Thyroid gland (tissue), 4 donors: ENCODE measurements at places on chromosomes 5 and 9.

DNA sequence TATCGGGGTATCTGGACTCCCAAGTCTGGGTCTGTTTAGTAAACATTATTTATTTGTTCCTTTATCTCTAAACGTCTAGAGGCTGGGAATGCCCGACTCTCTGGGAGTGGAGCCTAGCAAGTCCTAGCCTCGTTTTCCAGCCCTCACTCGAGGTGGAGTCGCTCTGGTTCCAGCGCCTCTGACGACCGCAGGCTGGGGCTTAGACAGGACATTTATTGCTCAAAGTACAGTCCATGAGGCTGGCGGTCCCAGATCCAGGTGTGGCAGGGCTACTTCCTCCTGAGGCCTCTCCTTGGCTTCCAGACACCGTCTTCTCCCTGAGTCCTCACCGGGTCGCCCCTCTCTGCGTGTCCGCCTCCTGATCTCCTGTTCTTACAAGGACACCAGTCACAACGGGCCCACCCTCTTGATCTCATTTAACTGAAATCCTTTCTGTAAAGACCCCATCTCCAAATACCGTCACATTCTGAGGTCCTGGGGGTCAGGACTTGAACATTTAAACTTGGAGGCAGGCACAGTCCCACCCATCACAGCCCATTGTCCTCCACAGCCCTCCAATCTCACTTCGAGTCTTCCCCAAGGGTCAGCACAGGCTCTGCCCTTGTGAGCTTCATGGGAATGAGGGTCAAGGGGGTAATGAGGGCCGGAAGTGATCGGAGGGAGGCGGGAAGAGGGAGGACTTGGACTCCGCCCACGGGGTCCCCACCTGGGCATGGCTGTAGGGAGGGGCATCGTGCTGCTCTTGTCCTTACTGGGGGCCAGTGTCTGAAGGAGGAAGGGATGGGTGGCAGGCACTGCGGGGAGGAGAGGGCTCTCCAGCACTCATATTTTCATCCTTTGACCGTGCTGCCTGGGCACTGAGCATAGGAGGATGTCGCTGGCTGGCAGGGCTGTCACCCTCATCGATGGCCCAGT is 12.2 kb upstream of the CLPTM1L start:
- H3K36me3 ChIP-seq = no peaks in the 10 kb centered on the region
- no peak for DNase-seq
- H3K4me1 ChIP-seq = no peaks in the 10 kb centered on the region
- H3K4me3 ChIP-seq = no peak overlapping the region

- no peaks in the 10 kb centered on the region for H3K36me3 ChIP-seq
- DNase-seq = peak; percentile 93
- no peak overlapping the region for H3K4me3 ChIP-seq
- peaks cover 59% of the 10 kb centered on the region for H3K4me1 ChIP-seq
Observed at GRCh38 chr5:10703676-10704075, 57.4 kb downstream of the DAP start.

DNA sequence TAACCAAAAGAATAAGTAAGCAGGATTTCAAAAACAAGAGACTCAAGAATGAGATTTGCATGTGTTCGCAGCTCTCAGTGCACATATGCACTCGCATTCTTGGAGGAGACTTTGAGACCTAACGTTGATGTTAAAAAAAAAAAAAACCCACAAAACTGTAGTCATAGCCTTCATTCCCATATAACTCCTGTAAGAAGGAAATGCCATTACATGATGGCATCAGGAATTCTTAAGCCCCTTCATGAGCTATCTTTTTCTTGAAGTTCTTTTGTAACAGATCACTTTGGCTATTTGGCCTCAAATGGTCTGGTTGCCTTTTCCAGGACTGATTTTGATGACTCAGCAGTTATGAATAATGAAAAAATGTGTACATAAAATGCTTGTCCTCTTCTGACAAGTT is 113.8 kb downstream of the ALDH1A1 start:
- no peaks in the 10 kb centered on the region for H3K27me3 ChIP-seq
- no peak overlapping the region for H3K4me3 ChIP-seq
- H3K4me1 ChIP-seq = no peaks in the 10 kb centered on the region
- no peak overlapping the region for H3K27ac ChIP-seq
- no peaks in the 10 kb centered on the region for H3K36me3 ChIP-seq
- no peak for DNase-seq

- DNase-seq = no peak
- no peak overlapping the region for H3K4me3 ChIP-seq
- no peaks in the 10 kb centered on the region for H3K36me3 ChIP-seq
- H3K27ac ChIP-seq = no peak overlapping the region
Observed at GRCh38 chr9:28782630-28783029, 1209.3 kb upstream of the C9orf72 start.

- DNase-seq = no peak
- no peaks in the 10 kb centered on the region for H3K27me3 ChIP-seq
- H3K36me3 ChIP-seq = no peaks in the 10 kb centered on the region
- H3K4me1 ChIP-seq = no peaks in the 10 kb centered on the region
- no peak overlapping the region for H3K27ac ChIP-seq
Observed at GRCh38 chr9:121253821-121254501, 14.0 kb upstream of the GSN start.

DNA sequence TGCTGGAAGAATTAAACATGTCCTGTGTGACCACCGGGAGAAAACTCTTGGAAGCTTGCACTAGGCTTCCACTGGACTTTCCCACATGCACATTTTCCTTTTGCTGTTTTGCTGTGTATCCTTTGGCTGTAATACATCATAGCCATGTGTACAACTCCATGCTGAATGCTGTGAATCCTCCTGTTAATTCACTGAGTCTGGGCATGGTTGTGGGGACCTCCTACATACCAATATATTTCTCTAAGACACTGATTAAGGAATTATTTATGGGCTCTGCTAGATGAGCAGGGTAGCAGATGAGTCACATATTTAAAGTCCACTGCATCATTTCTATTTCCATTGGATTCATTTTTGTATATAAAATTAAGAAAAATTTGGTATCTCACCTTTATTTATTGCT is 220.1 kb downstream of the CYLC2 start:
- no peaks in the 10 kb centered on the region for H3K36me3 ChIP-seq
- DNase-seq = no peak
- no peak overlapping the region for H3K27ac ChIP-seq
- H3K4me3 ChIP-seq = no peak overlapping the region
- no peaks in the 10 kb centered on the region for H3K27me3 ChIP-seq

GRCh38 chr9:98896632-98897031 is 47.1 kb upstream of the COL15A1 start:
- H3K4me1 ChIP-seq = no peaks in the 10 kb centered on the region
- no peaks in the 10 kb centered on the region for H3K36me3 ChIP-seq
- no peaks in the 10 kb centered on the region for H3K27me3 ChIP-seq
- no peak for DNase-seq
- H3K4me3 ChIP-seq = no peak overlapping the region

DNA sequence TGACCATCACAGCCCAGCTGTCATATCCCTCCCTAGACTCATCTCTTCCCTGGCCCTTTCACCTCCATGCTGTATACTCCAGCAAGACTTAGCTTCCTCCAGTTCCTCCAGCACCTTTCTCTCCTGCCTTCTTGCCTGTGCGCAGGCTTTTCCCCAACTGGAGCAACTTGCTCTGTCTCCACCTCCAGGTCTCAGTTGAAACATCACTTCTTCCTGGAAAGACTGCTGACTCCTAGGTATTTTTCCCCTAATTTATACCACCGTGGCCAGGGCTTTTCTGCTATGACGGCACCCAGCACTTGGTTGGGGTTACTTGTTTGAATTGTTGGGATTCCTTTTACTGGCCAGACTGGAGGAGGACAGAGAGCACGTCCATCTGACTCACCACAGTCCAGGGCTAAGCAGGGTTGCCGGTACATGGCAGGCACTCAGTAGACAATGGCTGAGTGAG is 67.5 kb downstream of the KCNIP1 start:
- H3K36me3 ChIP-seq = no peaks in the 10 kb centered on the region
- no peaks in the 10 kb centered on the region for H3K27me3 ChIP-seq
- no peaks in the 10 kb centered on the region for H3K4me1 ChIP-seq
- H3K27ac ChIP-seq = no peak overlapping the region
- DNase-seq = no peak

DNA sequence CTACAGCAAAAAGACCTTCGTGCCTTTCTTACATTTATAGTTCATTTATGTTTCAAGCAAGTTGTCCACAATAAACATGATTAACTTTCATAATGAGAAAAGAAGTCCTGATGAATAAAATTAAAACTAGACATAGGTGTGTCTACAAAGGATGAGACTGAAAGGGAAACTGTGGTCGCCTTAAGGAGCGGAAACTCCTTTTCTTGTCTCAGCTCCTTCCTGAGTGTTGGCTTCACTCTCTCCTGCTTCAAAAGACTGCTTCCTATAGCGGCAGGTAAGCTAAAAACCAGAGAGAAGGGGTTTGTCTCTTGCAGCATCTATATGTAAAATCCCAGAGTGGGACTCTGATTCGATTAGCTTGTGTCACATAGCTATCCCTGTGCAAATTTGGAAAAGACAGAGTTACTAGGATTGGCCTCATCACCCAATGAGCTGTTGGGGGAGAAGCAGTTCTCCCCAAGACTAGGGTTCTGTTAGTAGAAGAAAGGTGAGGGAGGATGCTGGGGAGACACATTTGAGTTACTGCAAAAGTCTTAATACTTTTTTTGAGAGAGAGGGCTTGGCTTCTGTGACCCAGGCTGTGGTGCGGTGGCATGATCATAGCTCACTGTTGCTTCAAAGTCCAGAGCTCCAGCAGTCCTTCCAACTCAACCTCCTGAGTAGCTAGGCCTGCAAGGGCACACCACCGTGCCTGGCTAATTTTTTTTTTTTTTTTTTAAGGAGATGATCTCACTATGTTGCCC is 16.8 kb upstream of the CTSL start:
- no peak overlapping the region for H3K27ac ChIP-seq
- peaks cover 5% of the 10 kb centered on the region for H3K4me1 ChIP-seq
- peaks cover 18% of the 10 kb centered on the region for H3K36me3 ChIP-seq
- no peaks in the 10 kb centered on the region for H3K27me3 ChIP-seq

- no peak overlapping the region for H3K27ac ChIP-seq
- H3K27me3 ChIP-seq = peaks cover 15% of the 10 kb centered on the region
- H3K4me3 ChIP-seq = no peak overlapping the region
- no peak for DNase-seq
- H3K4me1 ChIP-seq = peaks cover 21% of the 10 kb centered on the region
- no peaks in the 10 kb centered on the region for H3K36me3 ChIP-seq
Observed at GRCh38 chr5:1441166-1441865, 3.9 kb downstream of the SLC6A3 start.

DNA sequence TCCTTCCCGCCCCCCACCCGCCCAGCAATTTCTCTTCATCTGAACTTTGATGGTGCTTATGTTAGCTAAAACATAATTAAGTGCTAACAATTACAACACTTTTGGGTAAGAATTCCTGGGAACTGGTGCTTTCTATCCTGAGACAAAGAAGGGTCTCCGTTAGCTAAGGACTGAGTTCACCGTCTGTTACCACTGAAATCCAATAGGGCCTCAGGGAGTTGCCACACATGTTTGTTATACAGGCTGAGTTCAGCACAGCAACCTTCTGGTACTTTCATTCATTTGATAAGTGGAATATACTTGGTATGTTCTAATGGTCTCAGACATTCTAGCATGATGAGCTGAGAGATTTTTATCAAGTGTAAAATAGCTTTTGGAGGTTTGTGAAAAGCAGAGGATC is 437.9 kb downstream of the EFNA5 start:
- no peak for DNase-seq
- H3K27me3 ChIP-seq = no peaks in the 10 kb centered on the region
- no peak overlapping the region for H3K27ac ChIP-seq

DNA sequence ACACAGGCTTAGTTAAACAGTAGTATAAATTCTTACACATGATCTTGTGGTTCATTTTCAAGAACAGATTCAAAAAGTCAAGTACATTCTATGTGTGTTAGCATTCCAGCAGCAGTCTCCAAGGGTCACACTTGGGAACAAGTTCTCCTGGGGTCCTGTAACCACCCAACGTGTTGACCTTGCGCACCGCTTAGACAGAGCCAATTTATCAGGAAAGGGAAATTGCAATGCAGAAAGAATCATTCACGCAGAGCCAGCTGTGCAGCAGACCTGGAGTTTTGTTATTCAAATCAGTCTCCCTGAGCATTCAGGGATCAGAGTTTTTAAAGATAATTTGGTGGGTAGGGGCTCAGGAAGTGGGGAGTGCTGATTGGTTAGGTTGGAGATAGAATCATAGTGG is 8.5 kb upstream of the RXFP3 start:
- no peaks in the 10 kb centered on the region for H3K27me3 ChIP-seq
- no peak overlapping the region for H3K27ac ChIP-seq
- H3K36me3 ChIP-seq = no peaks in the 10 kb centered on the region
- no peaks in the 10 kb centered on the region for H3K4me1 ChIP-seq

DNA sequence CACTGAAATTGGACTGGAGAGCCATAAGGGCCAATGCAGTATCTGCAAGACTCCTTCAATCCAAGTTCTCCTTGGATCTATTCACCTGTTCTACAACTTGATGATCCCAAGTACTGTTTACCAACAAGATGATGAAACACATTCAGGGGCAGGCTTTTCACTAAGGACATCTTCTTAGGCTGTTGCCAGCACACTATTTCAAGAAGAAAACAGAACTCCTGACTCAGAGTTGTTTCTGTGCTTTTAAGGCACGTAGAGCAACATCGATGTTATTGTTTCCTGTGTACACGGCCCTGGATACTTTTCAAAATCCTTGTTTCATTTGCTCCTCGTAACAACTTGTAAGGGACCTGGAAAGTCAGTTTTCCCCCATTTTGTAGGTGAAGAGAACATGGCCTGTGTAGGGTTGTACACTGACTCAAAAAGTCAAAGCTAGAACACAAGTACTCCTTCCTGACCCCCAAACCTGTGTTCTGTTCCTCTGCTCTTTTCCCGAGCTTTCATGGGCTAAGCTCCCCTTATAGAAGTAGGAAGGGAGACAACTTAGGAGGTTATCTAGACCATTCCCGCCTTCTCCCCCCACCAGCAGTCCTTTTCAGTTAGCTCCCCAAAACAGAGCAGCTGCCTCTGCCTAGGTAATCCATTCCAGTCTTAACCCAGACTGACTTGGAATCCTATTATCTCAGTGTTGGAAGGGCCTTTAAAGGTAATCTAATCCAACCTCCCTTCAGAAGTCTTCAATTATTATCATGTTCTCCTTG is 5.2 kb upstream of the MGAT1 start:
- peak overlapping the region; percentile 98 for H3K27ac ChIP-seq
- no peak overlapping the region for H3K4me3 ChIP-seq
- no peaks in the 10 kb centered on the region for H3K27me3 ChIP-seq
- peaks cover 76% of the 10 kb centered on the region for H3K4me1 ChIP-seq
- no peak for DNase-seq

- H3K36me3 ChIP-seq = no peaks in the 10 kb centered on the region
- H3K27me3 ChIP-seq = no peaks in the 10 kb centered on the region
- no peak overlapping the region for H3K4me3 ChIP-seq
- H3K27ac ChIP-seq = no peak overlapping the region
- H3K4me1 ChIP-seq = no peaks in the 10 kb centered on the region
- peak; percentile 72 for DNase-seq
Observed at GRCh38 chr9:83583151-83584014, 39.6 kb upstream of the IDNK start.

DNA sequence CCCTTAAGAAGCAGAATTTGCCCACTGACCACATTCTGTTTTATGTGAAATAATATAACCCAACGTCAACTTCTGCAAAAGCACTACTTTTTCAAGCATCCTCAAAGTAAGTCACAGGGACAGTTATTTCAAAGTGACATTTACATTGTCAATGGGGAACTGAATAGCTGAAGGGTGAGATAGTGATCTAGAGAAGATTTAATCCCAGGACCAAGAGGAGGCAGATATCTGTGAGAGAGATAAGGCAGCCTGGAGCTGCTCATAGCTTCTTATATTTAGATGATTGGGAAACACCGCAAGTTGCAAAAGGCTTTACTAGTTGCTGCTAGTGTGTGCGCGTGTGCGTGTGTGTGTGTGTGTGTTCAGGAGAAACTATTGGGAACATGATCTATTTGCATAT is 210.4 kb upstream of the RFX3 start:
- H3K36me3 ChIP-seq = no peaks in the 10 kb centered on the region
- no peak overlapping the region for H3K27ac ChIP-seq
- H3K4me3 ChIP-seq = no peak overlapping the region
- no peaks in the 10 kb centered on the region for H3K27me3 ChIP-seq
- DNase-seq = no peak
- no peaks in the 10 kb centered on the region for H3K4me1 ChIP-seq
